Left hindlimb (tissue), 1 donor: ENCODE measurements at places on chromosomes 6 and 20.

- no peak for DNase-seq
Measured at GRCh38 chr6:78487401-78487800, 379.9 kb upstream of the IRAK1BP1 start.

- no peak for DNase-seq
Measured at GRCh38 chr6:34383656-34384320, 8.7 kb downstream of the NUDT3 start.

GRCh38 chr6:3231247-3232016 is 4.0 kb upstream of the TUBB2B start:
- peak; percentile 87 for DNase-seq

DNA sequence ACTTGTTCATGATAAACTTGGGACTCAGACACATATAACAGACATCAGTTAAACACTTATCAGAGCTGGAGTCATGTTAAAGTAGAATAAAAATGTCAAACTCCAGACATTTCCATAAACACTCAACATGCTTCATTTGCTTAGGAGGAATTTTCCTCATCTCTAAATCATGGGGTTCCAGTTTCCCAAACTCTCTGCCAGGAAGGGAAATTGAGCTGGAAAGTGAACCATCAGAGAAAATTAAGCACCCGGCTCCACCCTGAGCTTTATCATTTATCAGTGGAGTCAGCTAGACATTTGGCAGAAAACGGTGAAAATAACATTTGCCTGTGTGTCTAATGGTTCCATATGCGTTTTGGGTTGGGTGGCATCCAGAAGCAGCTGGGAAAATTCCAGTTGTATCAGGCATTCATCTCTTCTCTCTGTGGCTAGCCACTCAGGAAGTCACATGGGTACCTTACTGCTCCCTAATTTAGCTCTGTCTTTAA is 25.3 kb upstream of the ZNFX1 start:
- DNase-seq, result peak; percentile 73

DNA sequence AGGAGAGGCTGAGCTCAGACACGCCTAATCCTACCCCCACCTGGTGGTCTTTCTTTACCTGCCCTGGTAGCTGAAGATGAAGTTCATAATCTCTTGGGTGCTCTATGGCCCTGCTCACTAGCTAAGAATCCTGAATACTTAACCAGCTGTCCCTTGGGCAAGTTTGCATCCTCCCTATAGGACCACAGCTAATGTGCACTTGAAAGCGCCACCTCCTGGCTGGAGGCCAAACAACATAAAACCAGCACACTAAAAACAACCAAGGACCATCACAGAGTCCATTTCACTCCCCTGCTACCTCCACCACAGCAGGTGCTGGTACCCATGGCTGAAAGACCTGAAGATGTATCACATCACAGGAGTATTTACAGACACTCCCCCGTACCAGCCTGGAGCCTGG is 155.5 kb upstream of the SLC24A3 start:
- no peak for DNase-seq

DNA sequence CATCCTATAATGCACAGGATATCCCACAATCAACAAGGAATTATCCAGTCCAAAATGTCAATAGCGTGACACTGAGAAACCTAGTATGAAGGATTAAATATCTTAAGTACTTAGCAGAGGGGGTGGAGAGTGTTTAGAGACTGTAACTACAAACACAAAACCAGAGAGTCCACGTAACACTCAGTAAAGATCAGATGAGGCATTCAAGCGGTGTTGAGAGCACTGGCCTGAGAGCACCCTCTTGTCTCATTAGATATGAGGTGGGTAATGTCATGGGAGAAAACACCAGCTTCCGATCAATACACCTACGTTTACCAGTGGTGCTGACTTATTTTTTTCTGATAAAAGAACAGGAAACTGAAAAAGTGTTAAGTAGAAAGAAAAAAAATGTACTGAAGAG is 2.3 kb downstream of the FAM184A start:
- DNase-seq, result no peak

DNA sequence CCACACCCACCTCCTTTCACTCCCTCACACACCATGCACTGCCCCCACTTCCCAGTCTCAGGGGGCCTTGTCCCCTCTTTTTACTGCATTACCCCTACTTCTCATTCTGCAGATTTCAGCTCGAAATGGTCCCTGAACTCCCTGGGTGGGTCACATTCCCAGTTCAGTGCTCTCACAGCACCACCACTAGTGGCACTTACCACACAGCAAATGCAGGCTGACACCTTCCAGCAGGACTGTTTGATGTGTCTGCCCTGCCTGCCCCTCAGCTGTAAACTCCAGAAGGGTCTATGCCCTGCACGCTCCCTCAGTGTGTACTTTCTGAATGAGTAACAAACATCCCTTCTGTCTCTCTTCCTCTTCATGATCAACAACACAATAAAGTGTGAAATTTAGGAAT is 4.0 kb downstream of the DYNLT1 start:
- DNase-seq, result no peak

- DNase-seq, result no peak
Measured at GRCh38 chr6:40377173-40377806, 209.9 kb downstream of the LRFN2 start.

DNA sequence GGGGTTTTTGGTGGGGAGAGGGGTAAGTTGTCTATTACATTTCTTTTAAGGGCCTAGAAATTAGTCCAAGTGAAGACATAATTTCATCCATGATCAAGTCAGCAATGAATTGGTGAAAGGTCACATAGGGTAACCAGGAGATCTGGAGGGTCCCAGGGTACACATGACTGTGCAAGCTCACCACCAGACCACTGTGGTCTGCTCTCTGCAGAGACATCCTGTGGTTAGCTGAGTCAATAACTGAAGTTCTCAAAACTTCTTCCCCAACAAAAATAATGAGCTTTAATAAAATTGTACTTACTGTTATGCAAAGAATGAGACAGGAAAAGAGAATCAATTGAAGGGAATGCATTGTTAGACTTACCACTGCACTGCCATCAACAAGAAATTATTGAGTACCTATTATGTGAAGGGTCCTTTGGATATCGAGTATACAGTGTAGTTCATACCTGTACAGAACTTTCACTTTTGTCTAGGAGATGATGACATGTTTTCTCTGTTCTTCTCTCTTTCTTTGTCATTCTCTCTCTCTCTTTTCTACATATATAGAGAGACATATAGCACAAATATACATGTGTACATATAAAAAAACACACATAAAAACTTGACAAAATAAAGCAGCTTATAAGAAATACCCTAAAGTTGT is 209.8 kb downstream of the GJA1 start:
- no peak for DNase-seq

GRCh38 chr6:106090001-106090400 is 3.9 kb downstream of the PRDM1 start:
- no peak for DNase-seq

GRCh38 chr6:21220271-21220987 is 373.1 kb upstream of the SOX4 start:
- DNase-seq, result no peak

GRCh38 chr20:15446373-15446772 is 1109.0 kb upstream of the FLRT3 start:
- DNase-seq, result peak; percentile 65

DNA sequence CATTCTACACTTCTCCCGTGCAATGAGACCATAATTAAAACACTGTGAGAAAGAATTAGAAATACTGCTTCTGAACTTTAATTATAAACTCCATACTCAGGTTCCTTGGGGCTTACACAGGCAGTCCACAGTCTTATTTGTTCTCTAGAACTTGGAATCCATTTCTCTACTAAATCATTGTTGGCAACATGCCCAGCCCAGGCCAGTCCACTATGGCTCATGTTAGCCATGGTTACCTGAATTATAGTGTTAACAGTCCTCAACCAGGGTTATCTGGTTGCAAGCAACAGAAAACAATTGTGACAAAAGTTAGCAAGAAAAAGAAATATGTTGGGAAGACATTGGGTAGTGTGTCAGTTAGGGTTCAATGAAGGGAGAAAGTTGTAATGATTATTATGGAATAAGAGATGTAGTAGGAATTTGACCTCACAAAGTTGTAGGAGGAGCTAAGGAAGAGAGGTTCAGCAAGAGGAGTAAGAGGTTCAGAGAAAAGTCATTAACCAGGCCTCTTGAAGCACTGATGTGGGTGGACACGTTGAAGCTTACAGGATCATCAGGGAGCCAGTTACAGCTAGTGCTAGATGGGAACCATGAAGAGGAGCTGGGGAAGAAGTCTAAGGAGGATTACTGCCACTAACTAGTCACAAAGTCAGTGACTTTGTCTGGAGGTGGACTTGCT is 352.5 kb upstream of the PRND start:
- DNase-seq, result no peak

DNA sequence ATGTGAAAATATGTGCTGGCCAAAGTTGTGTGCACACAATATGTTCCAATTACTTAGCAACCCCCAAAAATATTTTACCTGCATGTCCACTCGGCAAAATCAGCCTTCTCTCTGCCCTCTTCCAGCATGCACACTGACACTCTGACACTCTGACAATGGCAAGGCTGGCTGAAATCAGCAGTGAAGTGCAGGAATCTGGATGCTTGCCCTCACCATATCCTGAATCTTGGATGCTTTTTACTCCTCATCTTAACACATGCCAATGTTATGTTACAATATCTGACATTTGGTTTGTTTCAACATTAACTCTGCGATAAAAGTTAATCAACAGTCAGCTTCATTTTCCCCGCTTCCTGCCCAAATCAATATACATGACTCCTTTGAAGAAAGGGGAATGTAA is 203.2 kb downstream of the COL9A1 start:
- no peak for DNase-seq

DNA sequence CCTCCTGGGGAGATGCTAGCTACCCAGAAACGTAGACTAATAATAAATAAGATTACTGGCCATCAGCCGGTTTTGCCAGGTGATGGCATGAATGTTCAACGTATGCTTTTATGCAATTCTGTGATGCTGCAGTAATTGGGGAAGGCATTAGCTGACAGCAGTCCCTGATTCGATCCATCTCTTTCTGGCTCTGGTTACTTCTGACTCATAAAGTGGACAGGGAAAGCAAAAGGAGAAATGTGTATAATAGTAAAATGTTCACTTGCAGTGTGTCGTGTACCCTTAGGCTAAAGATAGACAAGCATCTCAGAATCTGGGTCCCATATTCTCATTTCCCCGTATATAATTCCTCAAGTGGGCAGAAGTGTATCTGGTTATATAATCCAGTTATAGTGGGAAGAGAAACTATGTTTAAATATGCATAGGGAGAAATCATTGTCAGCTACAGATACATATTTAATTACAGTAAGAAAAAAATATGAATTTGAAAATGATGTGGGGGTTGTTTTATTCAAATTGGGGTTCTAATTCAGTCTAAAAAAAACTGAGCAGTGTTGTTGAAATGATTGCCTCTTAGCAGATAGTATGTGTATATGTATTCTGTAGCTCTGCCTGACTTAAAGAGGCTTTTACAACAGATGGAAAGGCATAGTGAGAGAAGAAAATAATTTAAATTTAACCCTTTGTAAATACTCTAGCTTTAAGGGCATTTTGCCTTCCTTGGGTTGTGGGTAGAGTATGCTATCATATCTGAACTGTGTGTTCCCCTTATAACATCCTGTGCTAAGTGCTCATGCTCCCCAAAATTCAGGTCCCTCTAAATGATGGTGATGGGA is 40.6 kb downstream of the DOK5 start:
- no peak for DNase-seq

- peak; percentile 30 for DNase-seq
Measured at GRCh38 chr6:17311595-17312311, 30.6 kb downstream of the RBM24 start.

- peak; percentile 50 for DNase-seq
Measured at GRCh38 chr6:22146931-22147701, 149.7 kb downstream of the PRL start.

DNA sequence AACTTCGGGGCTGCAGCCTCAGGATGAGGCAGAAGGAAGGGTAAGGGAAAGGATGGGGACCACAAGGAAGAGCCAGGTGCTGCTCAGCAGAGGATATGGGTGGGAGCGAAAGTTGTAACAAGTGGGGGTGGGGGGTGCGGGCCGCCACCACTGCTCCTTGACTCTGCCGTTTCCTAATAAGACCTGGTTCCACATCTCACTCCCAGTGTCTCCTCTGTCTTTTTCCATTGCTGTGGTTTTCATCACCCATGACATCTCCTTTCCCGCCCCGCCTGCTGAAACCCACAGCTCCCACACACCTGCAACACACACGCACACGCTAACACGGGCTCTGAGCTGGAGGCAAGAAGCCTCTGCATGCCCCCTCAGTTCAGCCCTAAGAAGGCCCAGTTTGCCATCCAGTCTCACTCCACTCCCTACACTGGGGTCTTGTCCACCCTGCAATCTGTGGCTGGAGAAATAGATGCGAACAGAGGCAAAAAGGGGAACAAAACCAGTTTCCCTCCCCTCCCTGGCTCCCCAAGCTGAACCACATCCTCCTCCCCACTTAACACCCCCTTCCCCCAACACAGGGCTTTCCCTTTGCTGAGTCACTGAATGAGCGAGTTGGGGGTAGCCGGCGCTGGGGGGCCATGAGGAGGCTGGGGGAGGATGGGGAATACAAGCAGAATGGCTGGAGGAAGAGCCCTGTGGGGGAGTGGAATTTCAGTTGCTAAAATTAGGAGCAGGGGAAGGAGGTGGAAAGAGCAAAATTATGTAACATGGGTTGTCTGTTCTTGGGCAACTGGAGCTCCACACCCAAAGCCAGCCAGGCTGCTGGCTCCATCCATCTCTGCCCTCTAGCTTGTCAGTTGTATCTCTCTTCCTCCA is 11.5 kb downstream of the NFKBIL1 start:
- DNase-seq, result no peak
